Activated naive CD8-positive, alpha-beta T cell treated with anti-CD3 and anti-CD28 coated beads, Interleukin-2, amount 10 ng/mL, durations not matched to agents 7 days and 5 days (primary cell): ENCODE measurements at places on chromosomes 4 and X.

DNA sequence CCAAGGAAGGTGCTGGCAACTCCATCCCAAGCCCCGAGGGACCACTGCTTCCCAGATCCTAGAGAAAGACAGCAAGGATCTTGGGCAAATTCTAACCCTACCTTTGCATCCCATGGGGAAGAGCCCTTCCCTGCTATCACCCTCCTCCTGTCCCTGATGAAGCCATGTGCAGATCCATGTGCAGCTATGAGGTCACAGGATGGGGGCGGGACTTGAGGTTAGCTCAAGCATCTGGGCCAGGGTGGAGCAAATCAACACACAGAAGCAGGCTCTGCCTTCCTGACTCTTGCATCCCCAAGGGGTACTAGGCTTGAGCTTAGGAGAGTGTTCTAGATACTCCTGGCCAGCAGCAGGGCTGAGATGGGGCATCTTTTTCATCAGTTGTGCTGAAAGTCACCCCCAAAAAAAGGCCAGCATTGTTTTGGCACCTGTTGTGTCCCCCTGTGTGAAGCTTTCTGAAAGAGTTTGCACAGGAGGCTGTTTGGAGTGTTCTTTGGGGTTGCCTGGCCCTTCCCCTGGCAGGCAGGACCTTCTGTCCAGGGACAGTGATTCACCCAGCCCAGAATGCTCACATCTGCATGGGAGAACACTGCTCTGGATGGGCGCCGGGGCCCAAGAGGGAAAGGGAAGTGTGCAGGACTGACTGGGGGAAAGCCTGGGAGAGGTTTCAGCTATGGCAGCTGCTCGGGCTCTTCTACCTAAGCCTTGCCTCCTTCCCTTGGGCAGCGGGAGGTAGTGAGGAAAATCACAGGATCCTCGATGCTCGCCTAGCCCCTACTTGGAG is 50.8 kb downstream of the PRPS1 start:
- DNase-seq: peak; percentile 64

- DNase-seq: no peak
These were observed 7.3 kb upstream of the SH3BP2 start for GRCh38 chr4:2785613-2786012.

- no peak for DNase-seq
These were observed 14.3 kb downstream of the H2BW1 start for GRCh38 chrX:103999234-103999633.

DNA sequence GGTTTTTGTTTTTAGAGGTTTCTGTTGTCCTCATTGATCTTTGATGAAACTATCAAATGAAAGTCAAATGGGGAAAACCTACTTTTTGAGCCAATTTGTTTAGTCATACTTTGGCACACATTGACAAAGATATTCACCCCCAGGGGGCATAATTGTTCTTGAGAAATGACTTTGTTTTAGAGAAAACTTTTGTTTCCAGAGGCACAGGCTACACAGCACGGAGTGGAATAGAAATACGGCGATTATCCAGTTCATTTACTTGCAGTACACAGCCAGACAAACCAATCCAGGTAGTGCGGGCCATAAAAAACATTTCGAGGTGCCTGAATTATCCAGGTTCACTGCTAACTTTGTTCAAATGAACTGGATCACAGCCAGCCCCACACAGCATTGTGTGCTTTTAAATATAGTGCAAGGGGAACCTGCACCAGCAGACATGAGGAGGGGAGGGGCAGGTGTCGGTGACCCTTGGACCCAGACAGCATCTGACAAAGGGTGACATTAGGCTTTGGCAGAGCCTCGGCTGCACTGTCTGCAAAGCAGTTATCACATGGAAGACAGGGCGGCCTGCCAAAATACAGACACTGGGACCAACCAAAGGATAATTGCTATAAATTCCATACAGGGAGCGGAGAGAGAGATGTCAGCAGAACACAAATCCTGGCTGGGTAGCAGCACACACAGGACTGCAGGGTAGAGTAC is 179.6 kb upstream of the NOCT start:
- no peak for DNase-seq

- DNase-seq: no peak
These were observed 83.7 kb downstream of the FREM3 start for GRCh38 chr4:143616771-143617170.
